ENCODE measurements at places on chromosomes 4 and X.

DNA sequence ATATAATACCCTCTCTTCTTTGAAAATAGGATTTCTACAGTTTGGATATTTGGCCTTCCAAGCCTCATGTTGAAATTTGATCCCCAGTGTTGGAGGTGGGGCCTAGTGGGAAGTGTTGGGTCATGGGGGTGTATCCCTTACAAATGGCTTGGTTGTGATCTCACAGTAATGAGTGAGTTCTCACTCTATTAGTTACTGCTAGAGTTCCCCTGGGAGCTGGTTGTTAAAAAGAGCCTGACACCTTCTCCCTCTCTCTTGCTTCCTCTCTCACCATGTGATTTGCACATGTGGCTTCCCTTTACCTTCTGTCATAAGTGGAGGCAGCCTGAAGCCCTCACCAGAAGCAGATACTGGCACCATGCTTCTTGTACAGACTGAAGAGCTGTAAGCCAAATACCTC lies 73.9 kb downstream of the HDAC8 start:
- no peak for ATAC-seq

DNA sequence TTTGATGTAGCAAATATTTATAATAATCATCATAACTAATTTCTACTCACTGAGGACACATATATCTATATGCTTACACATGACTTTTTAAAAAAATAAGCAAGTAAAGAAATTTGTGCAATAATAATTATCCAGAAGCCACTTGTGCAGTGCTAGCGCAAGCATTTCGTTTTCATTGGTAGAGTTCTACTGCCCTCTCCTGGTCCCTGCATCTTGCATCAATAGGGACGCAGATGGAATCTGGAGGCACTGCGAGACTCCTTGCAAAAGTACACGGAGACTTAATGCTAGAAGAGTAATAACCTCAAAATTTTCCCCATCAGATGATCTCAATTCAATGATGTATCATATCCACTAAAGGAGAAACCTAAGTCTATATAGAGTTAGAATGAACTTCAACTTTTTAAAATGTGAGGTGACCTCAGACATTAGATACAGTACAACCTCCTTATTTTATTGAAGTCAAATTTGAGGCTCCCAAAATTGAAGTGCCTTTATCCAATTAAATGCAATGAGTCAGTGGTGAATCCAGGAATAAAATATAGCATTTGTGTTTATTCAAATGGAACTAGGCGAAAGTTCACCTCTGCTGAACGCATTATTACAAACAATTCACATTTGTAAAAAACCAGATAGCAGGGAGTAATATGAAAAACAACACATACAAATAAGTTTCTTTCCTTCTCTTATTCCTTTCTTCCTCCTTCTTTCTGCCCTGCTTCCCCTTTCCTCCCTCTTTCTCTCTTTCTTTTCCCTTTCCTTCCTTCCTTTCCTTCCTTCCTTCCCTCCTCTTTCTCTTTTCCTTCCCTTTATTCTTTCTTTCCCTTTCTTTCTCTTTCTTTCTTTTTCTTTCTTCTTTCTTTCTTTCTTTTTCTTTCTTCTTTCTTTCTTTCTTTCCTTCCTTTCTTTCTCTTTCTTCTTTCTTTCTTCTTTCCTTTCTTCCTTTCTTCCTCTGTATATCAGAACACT lies 450.0 kb downstream of the ANKRD50 start:
- ATAC-seq, result no peak

DNA sequence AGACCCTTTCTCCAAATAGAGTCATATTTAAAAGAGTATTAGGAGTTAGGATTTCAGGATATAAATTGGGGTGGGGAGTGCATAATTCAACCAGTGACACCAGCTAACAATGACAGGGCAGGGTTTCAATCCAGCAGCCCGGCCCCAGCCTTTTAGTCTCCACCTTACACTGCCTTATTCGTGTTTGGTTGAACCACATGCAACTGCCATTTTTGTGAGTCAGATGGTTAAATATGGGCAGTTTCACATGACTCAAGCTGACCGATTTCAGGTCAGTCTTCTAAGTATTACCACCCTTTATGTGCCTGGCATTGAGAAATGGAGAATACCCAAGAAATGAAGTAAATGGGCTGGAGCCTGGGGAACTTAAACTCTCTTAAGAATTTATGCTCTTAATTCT lies 102.8 kb downstream of the STOX2 start:
- ATAC-seq, result no peak

- no peak for ATAC-seq
These were observed 67.2 kb upstream of the TENM3 start for GRCh38 chr4:182175788-182176519.

DNA sequence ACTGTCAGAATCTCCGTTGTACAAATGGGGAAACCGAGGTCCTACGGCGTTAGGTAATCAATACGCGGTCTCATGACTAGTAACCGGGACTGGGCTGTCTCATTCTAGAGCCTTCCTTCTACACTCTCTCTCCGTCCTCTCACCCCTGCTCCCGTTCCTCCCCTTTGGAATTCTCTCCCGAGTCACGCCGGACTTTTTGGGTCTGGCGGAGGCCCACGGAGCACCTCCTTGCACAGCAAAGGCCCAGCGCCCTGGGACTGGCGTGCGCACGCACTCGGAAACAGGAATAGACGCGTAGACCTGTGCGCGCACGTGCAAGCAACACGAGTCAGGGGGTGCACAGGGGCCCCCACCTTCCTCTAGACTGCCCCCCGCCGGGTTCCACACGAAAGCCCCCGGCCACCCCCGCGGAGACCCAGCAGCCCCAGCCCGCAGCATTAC lies 361 bp downstream of the QDPR start:
- ATAC-seq, result peak; percentile 71

DNA sequence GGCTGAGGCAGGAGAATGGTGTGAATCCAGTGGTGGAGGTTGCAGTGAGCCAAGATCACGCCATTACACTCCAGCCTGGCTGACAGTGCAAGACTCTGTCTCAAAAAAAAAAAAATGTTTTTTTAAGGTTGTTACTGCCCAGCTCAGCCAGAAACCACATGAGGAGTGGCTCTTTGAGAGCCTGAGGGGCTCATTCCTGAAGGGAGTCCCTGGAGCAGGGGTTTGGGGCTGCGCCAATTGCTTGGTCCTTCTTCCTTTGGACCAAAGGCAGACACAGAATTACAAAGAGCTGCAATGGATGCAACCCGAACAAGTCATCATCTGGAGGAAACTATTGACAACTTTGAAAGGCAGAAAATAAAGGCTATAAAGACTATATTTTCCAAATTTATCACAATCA lies 60.6 kb upstream of the WWC2 start:
- ATAC-seq, result no peak

DNA sequence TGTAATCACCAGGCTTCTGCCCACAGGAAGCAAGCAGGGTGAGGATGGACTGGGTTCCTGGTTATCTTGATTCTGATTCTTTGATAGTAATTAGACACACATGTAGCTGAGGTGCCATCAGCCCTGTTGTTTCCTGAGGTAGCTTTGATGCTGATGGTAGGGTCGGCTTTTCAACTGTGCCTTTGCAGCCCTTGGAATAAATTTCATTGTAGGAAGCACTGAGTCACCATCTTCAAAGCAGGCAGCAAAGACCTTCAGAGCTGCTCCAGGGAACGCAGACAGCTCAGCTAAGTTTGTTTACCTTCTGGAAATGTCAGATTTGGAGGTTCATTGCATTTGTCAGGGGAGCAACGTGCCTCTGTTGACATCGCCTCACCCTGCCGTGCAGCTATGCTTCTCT lies 135.4 kb downstream of the ASMT start:
- ATAC-seq, result no peak

DNA sequence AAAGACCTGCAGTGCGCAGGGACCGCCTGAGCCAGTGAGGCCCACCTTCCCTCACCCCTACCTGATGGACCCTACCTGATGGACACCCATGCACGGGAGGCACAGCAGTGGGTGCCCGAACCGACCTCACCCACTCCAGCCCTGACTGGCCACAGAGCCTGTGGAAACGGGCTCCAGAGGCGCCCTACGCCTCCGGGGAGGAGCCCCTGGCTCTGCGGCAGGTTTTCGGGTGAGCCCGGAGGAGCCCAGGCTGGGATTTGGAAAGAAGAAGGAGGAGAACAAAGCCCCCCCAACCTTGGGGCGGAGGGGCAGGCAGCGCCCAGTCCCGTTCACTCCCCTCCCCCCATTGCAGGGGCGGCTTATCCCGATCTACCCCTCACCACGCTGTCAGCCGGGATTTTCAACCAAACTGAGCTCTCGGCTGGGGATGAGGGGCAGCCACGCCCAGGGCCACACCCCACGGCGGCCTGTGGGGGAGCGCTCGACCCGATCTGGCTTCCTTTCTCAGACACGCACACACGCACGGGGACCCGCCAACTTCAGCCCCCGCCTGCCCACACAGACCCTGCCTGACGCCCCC lies 675 bp downstream of the L1CAM start:
- ATAC-seq, result no peak

GRCh38 chr4:89024051-89024675 lies 32.8 kb downstream of the FAM13A start:
- peak; percentile 78 for ATAC-seq

- no peak for ATAC-seq
These were observed 19.6 kb downstream of the VBP1 start for GRCh38 chrX:155235891-155236290.

DNA sequence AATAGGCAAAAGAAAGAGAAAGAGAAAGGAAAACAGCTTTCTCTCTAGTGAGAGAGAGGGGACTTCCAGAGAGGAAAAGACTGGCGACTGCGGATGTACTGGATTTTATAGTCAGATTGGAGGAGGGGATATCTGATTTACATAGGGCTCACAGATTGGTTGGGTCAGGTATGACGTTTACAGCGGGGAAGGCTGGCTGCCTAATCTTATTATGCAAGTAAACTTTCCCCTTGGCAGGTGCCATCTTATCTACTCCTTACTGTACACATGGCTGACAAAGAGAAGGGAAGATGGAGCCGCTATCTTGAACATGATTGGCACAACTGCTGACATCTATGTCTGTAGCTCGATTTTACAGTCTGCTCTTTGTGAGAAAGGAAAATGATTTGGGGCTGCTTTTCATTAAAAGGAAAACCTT lies 25.4 kb downstream of the RBPJ start:
- ATAC-seq, result no peak

DNA sequence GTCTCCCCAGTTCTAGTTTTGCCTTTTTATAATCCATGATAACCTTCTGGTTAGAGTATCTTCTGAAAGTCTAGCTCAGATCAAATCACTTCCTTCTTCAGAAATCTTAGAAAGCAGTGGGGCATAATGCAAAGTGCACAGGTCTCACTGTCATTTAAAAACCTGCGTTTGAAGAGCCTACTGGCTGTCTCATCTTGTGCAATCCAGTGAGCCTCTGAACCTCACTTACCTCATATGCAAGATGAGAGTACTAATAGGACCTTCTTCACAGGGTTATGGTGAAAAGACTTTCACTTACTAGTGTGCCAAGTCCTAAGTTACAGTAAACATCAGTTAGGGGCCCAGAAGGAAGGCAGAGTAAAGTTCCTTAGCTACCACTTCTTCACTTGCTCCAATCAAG lies 131.4 kb downstream of the ENOX2 start:
- ATAC-seq, result no peak

DNA sequence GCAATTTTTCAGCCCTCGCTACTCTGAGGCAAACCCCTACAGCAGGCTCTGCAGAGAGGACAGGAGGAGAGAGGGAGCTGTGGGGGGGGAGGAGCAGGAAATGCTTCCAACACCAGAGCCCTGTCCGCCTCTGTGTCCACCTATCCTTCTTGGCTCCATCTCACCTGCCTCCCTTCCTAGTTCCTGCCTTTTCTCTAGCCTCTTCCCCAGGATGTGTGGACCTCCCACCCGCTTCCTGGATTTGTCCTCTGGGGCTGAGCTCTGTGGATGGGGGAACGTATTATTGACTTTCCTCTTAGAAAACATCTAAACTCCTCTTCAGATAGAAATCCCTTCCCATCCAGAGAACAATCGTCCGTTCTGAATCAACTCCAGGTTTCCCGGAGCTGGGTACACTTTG lies 14.4 kb downstream of the ASMT start:
- no peak for ATAC-seq

DNA sequence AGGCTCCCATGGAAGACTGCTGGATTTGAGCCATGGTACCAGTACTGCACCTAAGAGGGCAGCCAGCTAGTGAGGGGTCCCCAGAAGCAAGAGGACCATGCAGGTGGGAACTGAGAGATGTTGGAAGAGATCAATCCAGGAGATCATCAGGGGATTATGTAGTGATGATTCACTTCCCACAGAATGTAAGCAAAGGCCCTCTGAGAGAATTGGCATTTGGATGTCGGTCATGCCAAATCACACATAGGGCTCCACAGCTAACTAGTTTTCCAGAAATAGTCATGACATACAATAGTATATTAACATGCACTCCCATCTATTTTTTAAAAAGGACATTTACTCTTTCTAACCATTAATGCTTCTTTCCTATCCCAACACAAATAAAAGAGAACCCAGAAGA lies 112.5 kb downstream of the RASGEF1B start:
- no peak for ATAC-seq

- no peak for ATAC-seq
These were observed 12.7 kb downstream of the GUCY1A1 start for GRCh38 chr4:155679343-155679742.

DNA sequence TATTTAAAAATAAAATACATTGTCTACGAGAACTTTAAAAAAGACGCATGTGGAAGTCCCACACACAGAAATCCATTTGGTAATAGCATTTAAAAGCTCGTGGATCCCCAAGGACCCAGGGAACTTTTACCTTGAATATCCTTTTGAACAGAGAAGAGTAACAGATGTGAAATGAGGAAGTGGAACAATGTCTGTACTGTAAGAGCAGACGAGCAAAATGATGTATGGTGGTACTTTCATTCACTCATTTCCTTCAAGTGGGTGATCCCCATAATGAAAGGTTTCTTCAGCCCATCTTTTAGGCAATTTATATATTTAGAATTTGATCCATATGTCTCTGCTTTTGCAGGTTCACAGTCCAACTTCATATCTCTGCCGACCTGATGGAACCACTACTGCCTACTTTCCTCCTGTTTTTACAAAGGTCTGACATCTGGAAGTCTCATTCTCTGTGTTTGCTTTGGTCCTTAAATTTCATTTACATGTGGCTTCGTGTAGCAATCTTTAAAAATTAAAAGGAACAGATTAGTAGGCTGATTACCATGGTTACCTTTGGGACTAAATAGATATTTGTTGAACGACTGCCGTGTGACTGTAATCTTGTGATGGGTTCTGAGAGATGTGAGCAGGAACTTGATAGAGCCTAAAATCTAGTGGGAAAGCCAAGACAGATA lies 188.4 kb downstream of the PALLD start:
- ATAC-seq, result no peak

DNA sequence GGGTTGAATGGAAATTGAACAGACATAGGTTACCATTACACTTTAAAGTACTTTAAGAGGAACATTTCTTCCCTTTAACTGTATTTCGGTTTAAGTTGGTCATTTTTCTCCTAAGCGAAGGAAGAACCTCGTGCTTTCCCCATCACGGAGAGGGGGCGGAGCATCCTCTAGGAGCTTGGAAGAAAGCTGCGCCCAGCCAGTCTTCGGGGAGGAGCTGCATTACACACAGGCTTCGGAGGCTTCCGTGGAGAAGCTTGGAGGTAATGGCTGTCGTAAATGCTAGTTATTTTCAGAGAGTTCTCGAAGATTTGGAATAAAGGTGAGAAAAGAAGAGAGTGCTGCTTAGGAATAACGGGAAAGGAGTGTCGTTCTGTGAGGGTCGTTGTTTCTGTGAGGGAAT lies at the start of gene PWWP3B:
Gene PWWP3B, plus strand, starts transcription at position 199 of the 400 bp plus-strand sequence. CDS start 37,128 bp downstream, outside the sequence.
- no peak for ATAC-seq

GRCh38 chr4:114911111-114911510 lies 202.3 kb downstream of the NDST4 start:
- no peak for ATAC-seq

Measured in activated CD4-positive, CD25-positive, alpha-beta regulatory T cell treated with anti-CD3 and anti-CD28 coated beads, Interleukin-2, amount 50 U/mL, for 24 hours (primary cell).